ENCODE measurements at places on chromosomes 7 and 10. TPM values are rescaled to one million over a fixed set of nuclear protein-coding genes. Genes with fewer than 3 reads are reported as not detected.

- H3K4me3 ChIP-seq = no peak overlapping the region
- no peaks in the 10 kb centered on the region for H3K36me3 ChIP-seq
- DNase-seq = no peak
- H3K27ac ChIP-seq = no peak overlapping the region
- H3K27me3 ChIP-seq = no peaks in the 10 kb centered on the region
Observed at GRCh38 chr10:110363572-110364411, 59.1 kb upstream of the SMNDC1 start.

- peaks cover 4% of the 10 kb centered on the region for H3K27me3 ChIP-seq
- H3K4me3 ChIP-seq = no peak overlapping the region
- no peak overlapping the region for H3K27ac ChIP-seq
- H3K36me3 ChIP-seq = no peaks in the 10 kb centered on the region
Observed at GRCh38 chr7:96414931-96415292, 93.0 kb upstream of the SLC25A13 start.

DNA sequence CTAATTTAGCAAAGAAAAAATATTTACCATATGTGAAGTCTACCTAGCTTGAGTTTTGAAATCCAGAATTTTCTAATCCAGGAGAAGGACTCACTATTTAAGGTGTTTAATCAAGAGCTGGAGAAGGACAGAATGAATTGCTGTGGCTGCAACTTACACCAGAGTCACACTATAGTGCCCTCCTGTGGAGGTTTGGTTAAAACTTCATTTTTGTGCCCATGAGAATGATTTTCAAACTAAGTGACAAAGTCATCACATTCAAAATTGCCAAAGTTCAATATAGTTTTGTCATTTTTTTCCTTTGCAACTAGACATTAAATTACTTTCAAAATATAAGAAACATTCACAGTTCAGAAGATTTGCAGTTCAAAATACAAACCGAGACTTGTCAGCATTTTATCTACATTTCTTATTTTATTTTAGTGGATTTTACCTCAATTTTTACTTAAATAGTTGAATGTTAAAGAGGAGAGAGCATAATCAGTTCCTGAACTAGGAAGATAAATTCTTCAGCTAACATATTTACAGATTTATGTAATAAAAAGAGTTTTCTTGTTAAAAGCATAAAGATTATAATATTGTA, 70.7 kb downstream of the CABCOCO1 start:
- H3K27ac ChIP-seq = no peak overlapping the region
- no peak overlapping the region for H3K4me3 ChIP-seq
- H3K4me1 ChIP-seq = no peaks in the 10 kb centered on the region
- H3K27me3 ChIP-seq = peaks cover 27% of the 10 kb centered on the region
- no peak for DNase-seq
- H3K36me3 ChIP-seq = no peaks in the 10 kb centered on the region

GRCh38 chr7:32204361-32205018, 134.3 kb upstream of the PDE1C start:
- DNase-seq = no peak
- H3K4me3 ChIP-seq = no peak overlapping the region
- H3K36me3 ChIP-seq = no peaks in the 10 kb centered on the region
- no peaks in the 10 kb centered on the region for H3K27me3 ChIP-seq
- H3K4me1 ChIP-seq = no peaks in the 10 kb centered on the region
- H3K27ac ChIP-seq = no peak overlapping the region

DNA sequence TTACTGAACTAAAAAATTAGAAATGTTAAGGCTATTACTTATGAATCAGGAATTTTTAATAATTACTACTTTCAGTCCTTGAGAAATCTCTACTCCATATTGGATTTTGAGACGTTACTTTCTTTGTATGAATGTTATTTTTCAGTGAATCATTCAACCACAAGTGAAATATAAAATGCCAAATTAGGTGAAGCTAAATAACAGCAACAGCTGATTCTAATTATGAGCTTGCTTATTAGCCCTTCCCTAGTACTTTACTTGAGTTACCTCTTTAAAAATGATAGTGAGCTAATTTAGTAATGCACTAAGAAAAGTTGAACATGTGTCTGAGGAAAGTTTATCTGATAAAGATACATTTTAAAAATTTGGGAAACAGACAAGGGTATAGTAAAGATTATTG, 51.4 kb downstream of the PCGF5 start:
- no peak overlapping the region for H3K4me3 ChIP-seq
- peaks cover 62% of the 10 kb centered on the region for H3K36me3 ChIP-seq
- H3K27me3 ChIP-seq = no peaks in the 10 kb centered on the region

PRR15 gene
- total RNA-seq = not detected

OR2A5 gene
- total RNA-seq = not detected

KIAA1549 gene
- 0.42 TPM for total RNA-seq

OTUD1 gene
- 18.7 TPM for total RNA-seq

Data from activated B cell treated with CpG ODN at 0.5 μM for 24 hours (primary cell).